Activated CD8-positive, alpha-beta memory T cell treated with anti-CD3 and anti-CD28 coated beads for 1 hour (primary cell): ENCODE measurements at places on chromosomes 12 and 14.
A peak's percentile ranks its signal among the peaks of the same experiment; 100 is the strongest.

- no peak for DNase-seq
These were observed 33.3 kb downstream of the TTC7B start for GRCh38 chr14:90782892-90783291.

- no peak for DNase-seq
These were observed 34.7 kb downstream of the MVK start for GRCh38 chr12:109608270-109608669.

- DNase-seq: no peak
These were observed 8.7 kb downstream of the RFC5 start for GRCh38 chr12:118025168-118025567.

DNA sequence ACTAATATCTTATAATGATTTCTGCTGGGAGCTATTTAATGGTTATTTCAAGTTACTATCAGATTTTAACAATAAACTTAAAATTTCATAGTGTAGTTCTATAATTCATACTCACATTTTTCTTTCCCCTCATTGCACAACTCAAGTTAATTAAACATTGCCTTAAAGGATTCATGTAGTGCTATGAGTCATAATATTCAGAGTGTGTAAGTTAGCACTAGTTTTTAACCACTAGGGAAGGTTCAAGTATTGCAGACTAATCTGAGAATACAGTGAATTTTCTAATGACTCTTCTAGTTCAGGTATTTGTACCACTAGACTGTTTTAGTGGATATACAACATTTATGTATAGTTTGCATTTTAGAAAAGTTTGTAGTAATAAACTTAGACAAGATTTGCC is 49.9 kb downstream of the FOXA1 start:
- no peak for DNase-seq

DNA sequence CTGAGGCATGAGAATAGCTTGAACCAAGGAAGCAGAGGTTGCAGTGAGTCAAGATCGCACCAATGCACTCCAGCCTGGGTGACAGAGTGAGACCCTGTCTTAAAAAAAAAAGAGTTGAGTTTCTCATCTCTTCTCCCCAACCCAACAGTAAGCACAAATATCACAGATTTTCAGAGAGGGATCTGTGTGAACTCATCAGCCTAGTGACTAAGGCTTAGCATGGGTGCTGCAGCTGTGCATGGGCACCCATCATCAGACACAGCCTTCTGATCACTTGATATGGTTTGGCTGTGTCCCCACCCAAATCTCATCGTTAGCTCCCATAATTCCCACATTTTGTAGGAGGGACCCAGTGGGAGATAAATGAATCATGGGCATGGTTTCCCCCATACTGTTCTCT is 298.9 kb downstream of the PCNX1 start:
- DNase-seq: no peak

- no peak for DNase-seq
These were observed 6.6 kb downstream of the ATXN3 start for GRCh38 chr14:92099802-92100201.

DNA sequence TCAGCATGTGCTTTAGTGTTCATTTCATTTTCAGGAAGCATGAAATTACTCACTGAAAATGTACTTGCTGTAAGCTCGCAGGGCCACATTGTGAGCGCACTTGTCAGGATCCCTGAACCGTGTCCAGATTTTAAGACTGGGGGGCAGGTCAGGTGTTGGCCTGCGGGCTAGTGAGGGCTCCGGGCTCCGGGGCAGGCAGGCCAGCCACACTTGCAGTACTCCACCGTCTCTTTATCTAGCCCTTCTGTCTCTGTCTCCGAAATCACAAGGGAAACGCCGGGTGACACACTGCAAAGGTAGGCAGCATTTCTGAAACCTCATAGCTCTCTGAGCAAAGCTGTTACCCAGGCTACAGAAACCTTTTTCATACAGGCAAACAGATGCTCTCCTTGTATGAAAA is 98.7 kb downstream of the EML1 start:
- DNase-seq: no peak

DNA sequence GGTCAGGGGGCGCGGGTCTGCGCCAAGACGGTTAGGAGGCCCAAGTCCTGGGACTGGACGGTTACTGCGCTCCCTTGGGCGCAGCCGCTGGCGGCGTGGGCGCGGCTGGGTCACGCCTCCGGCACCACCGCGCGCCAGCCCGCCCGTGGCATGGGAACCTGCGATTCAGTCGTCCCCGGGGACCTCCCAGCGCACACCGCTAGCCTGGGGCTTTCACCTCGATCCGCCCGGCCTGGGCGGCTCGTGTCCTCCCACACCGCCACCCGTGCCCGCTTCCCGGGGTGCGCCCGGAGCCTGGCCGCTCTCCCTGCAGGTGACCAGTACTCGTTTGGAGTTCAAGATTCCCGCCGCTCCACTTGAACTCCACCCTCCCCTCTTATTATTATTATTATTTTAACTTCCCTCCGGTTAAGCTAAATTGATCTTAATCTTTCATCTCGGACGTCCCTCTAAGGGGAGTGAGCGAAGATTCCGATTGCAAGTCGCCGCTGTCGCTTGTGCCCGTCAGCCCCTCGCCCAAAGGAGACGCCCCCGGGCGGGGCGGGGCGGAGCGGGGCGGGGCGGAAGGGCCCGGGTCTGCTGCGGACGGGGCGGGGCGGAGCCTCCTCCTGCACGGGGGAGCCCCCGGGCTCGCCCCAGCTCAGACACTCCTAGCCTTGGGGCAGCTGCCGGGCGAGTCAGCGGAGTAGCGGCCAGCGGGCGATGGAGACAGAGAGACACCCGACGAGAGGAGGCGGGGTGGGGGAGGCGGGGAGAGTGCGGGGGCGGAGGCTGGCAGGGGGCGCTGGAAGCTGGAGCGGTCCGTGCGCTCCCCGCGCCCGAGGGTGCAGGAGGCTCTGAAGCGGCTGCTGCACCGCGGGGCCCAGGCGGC is at the start of gene KCNMB4:
Gene KCNMB4, plus strand, starts transcription at position 643 of the 871 bp plus-strand sequence. CDS start 445 bp downstream, outside the sequence.
- peak; percentile 64 for DNase-seq
